Thymus (tissue), 14 donors: ENCODE measurements at places on chromosomes 13 and 19. TPM values are rescaled to one million over a fixed set of nuclear protein-coding genes. Genes with fewer than 3 reads are reported as not detected.

FFAR3 gene
- total RNA-seq: 0.33 TPM

TYROBP gene
- 52.6 TPM for total RNA-seq

- no peak for DNase-seq
Measured at GRCh38 chr19:5309438-5310204, 31.0 kb downstream of the PTPRS start.

DNA sequence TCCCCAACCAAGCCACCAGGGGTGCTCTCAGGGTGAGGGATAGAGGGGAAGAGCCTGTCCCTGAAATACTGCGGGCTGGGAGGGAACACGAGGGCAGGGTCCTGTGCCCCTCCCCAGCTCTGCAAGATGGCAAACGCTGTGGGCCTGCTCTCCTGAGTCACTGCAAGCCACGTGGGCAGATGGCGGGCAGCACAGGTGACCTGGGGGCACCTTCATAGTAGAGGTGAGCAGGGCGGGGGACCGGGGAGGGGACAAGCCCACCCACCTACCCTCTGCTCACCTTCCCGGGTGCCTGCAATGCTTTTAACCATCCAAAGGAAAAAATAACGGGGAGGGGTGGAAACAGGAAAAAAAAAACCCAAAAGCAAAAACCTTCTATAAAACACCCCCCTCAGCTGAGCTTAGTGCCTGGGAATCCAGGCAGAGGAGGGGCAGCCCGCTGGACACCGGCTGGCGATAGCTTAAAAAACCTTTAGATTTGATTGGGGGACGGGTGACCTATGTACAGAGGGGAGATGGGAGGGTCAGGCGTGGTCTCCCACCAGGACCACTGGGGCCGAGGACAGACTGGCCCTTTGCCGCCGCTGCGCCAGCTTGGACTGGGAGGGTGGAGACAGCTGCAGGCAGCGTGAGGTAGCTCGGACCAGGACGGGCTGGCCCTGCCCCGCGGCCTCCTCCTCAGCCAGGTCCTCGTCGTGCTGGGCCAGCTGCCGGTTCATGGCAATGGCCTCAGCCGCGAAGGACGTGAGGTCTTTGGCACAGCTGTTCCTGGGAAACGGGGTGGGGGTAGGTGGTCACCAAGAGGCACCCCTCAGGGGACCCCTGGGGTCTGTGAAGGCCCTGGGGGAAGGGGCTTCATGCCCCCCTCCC is 11.7 kb downstream of the MKNK2 start:
- DNase-seq: no peak

CEACAM16 gene
- total RNA-seq: 0.24 TPM

GRCh38 chr13:59842507-59842906 is 321.2 kb downstream of the DIAPH3 start:
- no peak for DNase-seq

KLK10 gene
- total RNA-seq: 0.42 TPM

SOX1 gene
- not detected for total RNA-seq

CPB2 gene
- total RNA-seq: 0.05 TPM

FNDC3A gene
- total RNA-seq: 28.0 TPM

DNA sequence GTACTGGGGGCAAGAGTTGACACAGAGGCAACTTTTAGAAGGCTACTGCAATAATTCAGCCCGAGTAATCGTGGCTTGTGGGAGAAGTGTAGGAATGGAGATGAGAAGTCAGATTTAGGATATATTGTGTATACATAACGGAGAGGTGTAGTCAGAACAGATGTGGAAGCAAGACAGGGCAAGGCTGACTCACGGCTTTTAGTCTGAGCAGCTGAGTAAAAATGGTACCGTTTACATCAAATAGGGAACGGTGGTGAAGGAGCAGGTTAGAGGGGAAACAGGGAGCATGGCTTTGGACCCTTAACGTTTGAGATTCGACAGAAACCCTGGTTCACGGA is 796 bp upstream of the LSM14A start:
- DNase-seq: no peak

PCP2 gene
- 1.9 TPM for total RNA-seq

DNA sequence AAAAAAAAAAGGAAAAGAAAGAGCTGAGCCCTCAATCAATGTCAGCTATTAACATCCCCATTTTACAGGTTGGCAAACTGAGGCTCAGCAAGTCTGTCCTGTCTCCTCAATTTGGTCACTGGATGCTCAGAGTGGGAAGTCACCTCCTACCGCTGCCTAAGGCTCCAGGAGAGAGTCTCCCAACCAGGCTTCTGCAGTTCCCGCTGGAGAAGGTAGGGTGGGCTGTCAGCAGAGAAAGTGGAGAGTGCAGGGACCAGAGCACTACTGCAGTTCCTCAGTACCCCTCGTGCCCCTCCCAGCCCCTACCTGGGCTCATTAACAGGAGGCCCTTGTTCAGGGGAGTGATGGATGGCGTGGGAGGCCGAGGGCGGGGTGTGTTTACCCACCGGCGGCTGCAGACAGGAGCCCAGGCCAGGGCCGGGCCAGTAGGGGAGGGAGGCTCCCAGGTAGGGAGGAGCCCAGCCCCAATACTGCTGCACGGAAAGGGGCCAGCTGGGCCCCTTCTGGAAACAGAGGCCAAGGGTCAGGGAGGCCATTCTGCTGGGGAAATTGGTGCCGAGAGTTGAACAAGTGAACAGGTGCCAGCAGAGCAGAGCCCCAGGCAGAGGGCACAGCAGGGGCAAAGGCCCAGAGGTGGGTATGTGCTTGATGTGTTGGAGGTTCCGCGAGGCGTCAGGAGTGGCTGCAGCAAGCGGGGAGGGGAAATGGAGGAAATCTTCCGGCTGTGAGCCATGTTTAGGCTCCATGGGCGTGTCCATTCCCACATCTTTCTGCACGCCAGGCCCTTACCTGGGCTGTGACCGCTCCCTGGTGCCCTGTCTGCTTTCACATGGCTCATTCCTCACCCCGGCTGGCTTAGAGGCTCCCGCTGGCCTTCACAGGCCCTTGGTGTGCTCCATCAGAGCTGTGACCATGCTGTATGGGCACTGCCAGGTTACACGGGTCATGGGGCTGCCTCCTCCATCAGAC is 7.6 kb upstream of the COMP start:
- no peak for DNase-seq

DNA sequence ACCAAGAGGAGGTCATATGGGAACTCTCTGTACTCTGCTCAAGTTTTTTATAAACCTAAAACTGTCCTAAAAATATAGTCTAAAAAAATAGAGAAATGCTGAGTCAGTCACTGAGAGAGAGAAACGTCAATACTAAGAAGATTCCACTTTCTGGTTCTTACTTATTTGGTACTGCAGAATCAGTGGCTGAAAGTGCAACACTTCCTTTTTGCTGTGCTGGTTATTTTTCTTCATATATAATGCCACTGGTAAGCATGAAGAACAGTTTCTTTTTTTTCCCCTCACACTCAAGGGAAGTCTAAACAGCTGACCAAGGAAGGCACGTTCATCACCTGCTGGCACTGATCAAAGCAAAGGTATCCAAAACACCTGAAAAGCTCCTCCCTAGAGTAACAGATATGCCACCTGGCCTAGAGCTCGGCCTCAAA is 44.3 kb upstream of the N4BP2L1 start:
- no peak for DNase-seq

DNA sequence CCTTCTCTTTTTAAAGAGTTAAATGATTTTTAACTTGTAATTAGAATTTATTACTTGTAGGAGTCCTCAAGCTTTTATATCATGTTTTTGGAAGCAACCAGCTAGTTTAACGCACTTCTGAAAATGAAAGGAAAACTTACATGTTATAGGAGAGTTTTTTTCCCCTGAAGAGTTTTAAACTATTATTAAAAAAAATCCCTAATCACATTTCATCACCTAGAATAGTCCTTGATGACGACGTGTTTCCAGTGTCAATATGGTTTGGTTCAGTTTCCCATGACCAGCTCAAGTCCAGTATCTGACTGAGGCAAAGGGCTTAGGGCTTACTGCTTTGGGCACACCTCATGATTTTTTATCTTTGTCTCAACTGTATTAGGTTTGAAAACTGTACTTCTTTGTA is 36.0 kb downstream of the URI1 start:
- no peak for DNase-seq

DNA sequence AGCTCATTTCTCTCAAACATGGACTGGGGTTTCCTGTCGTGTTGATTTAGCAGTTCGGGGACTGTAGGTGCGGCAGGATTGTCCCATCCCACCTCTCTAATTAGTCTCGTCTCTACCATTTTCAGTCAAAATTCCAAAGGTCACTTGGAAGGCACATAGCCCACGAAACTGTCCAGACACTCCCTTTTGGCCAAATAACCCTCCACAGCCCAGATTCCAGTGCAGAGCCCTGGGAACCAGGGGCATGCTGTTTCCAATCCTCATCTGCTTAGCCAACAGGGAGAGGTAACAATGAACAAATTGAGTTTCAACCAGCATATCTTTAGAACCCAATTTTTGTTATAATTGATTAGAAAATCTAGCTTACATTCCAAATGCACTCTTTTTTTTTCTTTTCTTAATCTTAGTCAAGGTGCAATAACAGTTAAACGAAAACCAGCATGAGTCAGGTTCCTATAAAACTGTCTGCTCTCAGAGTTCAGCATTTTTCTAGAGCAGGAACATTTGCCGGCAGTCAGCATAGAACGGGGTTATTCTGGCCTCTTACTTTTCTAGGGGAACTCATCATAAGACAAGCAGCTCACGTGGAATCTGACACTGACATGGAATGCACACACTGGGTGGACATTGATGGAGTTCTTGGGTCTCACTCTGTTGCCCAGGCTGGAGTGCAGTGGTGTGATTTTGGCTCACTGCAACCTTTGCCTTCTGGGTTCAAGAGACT is 14.4 kb upstream of the CEBPA start:
- no peak for DNase-seq

GRCh38 chr13:109249780-109250528 is 536.4 kb downstream of the IRS2 start:
- no peak for DNase-seq

GRCh38 chr13:41960211-41960636 is 685 bp downstream of the VWA8 start:
- DNase-seq: peak; percentile 39

LILRA1 gene
- total RNA-seq: 0.33 TPM

GRCh38 chr13:25881971-25882451 is 169.8 kb downstream of the SHISA2 start:
- DNase-seq: no peak

EDNRB gene
- total RNA-seq: 3.1 TPM
